Right kidney (tissue), 9 donors: ENCODE measurements at places on chromosomes 13 and 19.

DNA sequence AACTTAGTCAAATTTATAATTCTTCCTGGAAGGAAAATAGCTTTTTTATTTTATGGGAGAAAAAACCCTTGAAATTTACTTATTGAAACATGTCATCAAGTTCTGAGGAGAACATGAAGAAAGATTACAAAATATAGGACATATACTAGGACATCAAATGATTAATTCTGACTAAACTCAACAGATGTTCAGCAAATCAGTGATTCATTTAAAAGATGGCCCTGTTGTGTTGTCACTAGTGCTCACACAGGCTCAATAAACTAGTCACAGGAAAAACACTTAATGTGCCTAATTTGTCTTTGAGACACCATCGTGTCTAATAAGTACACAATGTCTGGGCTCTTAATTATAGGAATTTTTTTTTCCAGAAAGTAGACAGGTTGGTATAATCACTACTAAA is 223.8 kb upstream of the TMTC4 start:
- DNase-seq = no peak

GRCh38 chr13:19055611-19056010 is 126.0 kb downstream of the TUBA3C start:
- DNase-seq = no peak

DNA sequence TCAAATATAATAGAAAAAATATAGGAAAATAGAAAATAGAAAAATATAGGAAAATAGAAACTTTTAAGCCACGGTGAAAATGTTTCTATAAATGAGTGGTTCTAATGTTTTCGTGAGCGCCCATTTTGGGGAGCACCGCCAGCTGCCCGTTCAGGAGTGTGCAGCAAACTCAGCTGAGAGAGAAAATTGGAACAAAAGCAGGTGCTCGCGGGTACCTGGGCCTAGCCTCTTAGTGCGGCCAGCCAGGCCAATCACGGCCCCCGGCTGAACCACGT is 204 bp upstream of the PDX1 start:
- no peak for DNase-seq

GRCh38 chr19:17830567-17831418 is 9.5 kb upstream of the INSL3 start:
- DNase-seq = peak; percentile 79

DNA sequence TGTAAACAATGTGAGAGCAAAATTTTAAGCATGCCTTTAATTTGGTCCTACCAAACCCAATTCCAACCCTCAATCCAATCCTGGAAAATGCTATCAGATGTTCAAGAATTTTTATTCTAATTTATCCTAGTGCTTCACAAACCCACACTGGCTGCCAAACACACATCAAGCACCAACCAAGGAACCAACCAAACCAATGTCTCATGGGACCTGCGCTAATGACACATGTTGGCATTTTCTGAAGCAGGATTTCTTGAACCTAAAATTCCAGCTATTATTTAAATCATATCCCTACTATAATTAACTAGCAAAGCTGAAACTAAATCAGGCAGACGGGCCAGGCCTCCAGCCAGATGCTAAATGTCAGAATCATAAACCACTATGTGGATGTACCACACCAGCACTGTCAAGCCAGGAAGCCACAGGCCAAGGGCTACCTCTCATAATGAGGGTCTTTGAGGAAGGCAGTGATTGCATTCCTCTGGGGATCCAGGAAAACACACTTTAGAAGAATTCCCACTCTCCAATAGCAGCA is 5.8 kb downstream of the LATS2 start:
- DNase-seq = no peak

DNA sequence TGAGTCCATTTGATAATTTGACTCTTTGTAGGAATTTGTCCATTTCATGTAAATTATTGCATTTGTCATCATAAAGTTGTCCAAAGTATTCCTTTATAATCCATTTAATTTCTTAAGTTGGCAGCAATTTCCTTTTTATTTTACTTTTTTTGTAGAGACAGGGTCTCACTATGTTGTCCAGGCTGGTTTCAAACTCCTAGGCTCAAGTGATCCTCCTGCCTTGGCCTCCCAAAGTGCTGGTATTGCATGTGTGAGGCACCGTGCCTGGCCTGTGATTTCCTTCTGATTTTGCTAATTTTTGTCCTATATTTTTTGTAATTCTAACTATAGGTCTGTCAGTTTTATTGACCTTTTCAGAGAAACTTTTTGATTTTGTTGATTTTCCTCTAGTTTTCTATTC is 84.9 kb downstream of the URI1 start:
- no peak for DNase-seq

- DNase-seq = no peak
Measured at GRCh38 chr13:24148414-24149235, 11.9 kb upstream of the SPATA13 start.

DNA sequence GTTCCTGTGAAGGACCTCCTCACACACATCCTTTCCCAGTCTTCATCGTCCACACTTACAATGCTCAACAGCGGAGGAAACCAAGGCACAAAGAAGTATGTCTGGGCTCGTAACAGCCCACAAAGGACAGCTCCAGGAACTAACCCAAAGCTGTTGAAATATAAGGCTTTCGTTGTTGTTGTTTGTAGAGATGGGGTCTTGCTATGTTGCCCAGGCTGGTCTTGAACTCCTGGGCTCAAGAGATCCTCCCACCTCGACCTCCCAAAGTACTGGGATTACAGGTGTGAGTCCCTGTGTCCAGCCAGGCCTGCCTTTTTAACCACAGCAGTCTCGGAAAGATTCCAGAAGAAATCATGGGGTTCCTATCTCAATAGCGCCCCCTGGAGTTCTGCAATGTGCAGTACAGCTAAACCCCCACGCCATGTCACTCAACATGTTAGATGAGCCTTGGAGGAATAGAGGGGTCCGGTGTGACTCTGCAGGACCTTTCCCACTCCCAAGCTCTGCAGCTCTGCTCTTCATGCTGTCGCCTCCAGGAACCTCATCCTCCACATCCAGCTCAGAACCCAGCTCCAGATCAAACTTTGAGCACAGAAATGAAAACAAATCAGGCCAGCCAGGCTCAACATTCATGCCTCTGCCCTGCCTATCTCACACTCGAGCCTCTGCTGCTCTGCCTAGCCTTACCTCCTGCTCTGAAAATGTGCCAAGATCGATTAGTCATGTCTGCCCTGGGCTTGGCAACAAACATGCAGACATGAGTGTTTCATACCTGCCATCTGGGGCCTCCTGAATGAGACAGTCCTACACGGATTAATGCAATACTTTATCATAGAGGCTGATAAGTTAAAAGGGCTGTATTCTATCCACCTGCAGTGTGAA is 7.5 kb downstream of the PLA2G4C start:
- DNase-seq = no peak

DNA sequence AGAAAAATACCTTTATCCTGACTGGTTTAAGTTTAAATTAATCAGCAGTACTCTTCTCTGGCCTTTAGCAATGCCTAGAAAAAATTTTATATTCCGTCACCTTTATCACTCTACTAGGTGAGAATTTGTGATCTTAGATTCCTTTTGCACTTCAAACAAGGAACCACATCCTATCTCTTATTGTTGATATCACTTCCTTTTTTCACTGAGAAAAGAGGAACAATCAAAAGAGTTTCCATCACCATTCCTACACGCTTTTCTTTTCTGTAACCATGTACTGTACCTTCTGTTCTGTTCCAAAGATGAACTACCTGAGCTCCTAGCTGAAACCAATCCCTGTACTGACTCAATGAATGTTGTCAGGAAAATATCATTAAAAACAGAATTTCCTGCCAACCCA is 1379.0 kb upstream of the MIR17HG start:
- DNase-seq = no peak

- DNase-seq = no peak
Measured at GRCh38 chr19:36099166-36099785, 11.7 kb upstream of the OVOL3 start.

GRCh38 chr19:38683393-38684077 is 36.1 kb downstream of the ACTN4 start:
- peak; percentile 70 for DNase-seq

DNA sequence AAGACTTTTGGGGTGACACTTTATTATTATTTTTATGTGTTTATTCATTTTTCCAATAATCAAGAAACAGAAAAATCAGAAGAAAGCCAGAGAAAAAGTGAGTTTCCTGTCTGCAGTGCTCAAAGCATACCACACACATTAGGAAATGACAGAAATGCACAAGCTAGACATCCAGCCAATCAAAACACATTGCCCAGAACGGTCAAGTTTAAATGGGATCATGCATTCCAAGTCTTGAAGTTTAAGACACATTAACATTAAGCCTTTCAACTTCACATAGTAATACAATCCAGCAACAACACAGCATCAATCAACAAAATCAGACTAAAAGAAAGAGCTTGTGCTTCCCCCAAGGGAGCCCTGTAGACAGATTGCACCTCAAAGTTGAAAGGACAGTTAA is 28.7 kb upstream of the MEDAG start:
- no peak for DNase-seq

DNA sequence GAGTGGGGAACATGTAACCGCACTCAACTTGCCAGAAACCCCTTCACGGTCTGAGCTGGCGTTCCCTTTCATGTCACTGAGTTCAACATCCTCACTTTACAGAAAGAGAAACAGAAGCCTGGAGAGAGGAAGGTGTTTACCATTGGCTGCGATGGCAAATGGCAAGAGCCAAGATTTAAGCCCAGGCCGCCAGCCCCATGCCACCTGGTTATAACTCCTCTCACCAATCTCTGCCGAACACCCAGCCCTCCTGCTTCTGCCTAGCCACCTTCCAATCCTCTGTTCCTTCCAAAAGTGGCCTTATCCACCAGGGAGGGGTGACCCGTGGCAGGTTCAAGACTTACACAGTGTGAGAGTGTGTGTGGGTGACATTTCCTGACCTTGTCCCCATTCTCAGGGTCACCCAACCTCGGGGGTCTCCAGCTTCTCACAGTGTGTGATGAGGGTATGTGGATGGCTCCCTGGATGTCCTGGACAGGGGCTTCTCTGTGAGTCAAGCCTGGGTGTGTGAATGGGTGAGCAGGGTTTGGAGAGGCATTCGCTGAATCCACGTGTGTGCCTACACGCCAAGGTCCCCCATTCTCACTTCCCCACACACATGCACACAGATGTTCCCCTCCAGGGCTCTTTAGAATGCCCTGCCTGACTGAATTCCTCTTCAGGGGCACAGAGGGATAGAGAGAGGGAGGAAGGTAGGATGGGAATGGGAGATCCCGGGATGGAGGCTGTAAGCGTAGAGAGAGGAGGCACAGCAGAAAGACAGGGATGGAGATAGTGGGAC is 1.2 kb downstream of the CADM4 start:
- DNase-seq = no peak

- no peak for DNase-seq
Measured at GRCh38 chr19:43760941-43761340, 6.2 kb upstream of the SMG9 start.

- DNase-seq = no peak
Measured at GRCh38 chr13:98384739-98385138, 192.2 kb downstream of the STK24 start.

DNA sequence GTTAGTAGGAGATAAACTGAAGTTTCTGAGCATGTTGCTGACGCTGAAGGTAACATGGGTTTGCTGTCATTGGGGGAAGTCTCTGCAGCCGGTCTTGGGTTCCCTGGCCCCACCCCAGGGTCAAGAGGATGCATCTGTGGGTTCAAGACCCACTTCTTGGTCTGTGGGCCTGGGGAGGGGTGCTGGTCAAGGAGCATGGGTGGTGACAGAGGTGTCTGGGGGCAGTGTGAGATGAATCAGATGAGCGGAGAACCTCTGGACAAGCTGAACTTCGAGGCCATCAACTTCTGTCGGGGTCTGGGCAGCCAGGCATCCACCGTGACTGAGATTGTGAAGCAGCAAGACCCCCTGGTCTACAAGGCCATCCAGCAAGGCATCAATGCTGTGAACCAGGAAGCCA is 51.9 kb downstream of the ACSBG2 start:
- DNase-seq = no peak

GRCh38 chr19:1634938-1635243 is 17.5 kb downstream of the TCF3 start:
- no peak for DNase-seq

DNA sequence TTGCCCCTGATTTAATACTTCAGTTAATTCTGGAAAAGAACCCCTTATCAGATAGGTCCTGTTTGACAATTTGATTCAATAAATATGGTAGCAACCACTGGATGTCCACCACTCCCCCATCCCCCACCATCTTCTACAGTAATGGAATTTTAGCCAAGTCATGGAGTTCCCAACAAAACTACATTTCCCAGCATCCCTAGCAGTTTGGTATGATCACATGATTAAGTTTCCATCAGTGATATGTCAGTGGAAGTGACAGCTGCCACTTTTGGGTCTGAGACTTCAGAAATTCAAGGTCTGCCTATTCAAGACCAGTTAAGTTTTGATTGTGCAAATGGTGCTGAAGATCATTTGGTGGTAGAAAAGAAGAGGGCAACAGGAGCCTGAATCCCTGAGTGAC is 85.5 kb downstream of the CACNA1A start:
- DNase-seq = no peak

- no peak for DNase-seq
Measured at GRCh38 chr13:101010100-101010499, 335.5 kb upstream of the TMTC4 start.

- DNase-seq = no peak
Measured at GRCh38 chr13:73585236-73585635, 526.4 kb downstream of the KLF5 start.

DNA sequence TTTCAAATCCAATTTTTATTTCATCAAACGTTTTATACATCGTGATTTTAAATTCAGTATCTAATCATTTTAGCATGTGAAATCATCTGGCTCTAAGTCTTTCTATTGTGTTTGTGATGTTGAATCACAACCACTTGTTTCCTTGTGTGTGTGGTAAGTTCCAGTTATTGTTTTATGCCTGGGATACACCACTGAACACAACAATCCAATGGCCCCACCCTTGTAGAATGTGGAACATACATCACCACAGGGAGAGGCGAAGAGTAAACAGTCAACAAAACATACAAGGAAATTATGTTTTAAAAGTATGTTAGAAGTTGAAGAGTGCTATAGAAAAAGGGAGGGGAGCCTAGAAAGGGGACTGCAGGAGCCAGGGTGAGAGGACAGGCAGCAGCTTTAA is 100.5 kb downstream of the EPSTI1 start:
- no peak for DNase-seq

- no peak for DNase-seq
Measured at GRCh38 chr13:46759846-46760245, 37.1 kb downstream of the ESD start.

GRCh38 chr19:16363133-16363851 is 38.7 kb downstream of the KLF2 start:
- DNase-seq = no peak

- no peak for DNase-seq
Measured at GRCh38 chr13:99327126-99327525, 19.9 kb upstream of the GPR183 start.

DNA sequence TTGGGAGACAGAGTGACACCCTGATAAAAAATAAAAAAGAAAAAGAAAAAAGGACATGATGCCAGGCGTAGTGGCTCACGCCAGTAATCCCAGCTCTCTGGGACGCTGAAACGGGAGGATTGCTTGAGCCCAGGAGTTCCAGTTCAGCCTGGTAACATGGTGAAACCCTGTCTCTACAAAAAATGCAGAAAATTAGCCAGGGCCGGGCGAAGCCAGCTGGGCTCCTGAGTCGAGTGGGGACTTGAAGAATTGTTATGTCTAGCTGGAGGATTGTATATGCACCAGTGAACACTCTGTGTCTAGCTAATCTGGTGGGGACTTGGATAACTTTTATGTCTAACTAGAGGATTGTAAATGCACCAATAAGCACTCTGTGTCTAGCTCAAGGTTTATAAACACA is 32.3 kb downstream of the TMPRSS9 start:
- DNase-seq = no peak

GRCh38 chr13:56953965-56954364 is 186.8 kb upstream of the PRR20A start:
- DNase-seq = no peak
